GM23338 (cell line): ENCODE measurements at places on chromosomes 5 and 9.

GRCh38 chr5:73328640-73329039 is 119.9 kb downstream of the FOXD1 start:
- DNase-seq: no peak

- no peak for DNase-seq
Measured at GRCh38 chr5:150131978-150132694, 23.5 kb downstream of the PDGFRB start.

DNA sequence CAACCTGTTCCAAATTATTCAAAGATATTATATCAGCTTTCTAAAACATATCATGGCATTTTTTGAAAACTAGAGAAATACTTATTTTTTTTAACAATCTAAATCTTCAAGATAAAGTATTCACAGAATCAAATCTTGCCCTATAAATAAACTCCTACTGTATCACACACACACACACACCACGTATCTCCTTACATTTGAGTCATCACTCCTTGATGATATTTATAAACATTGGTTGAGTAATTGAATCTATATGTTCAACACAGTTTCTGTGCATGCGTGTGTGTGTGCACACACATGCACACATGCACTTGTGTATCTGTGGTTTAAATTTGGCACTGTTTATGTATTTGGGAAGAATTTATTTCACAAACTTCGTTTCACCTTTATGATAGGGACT is 1716.4 kb downstream of the EFNA5 start:
- DNase-seq: no peak

DNA sequence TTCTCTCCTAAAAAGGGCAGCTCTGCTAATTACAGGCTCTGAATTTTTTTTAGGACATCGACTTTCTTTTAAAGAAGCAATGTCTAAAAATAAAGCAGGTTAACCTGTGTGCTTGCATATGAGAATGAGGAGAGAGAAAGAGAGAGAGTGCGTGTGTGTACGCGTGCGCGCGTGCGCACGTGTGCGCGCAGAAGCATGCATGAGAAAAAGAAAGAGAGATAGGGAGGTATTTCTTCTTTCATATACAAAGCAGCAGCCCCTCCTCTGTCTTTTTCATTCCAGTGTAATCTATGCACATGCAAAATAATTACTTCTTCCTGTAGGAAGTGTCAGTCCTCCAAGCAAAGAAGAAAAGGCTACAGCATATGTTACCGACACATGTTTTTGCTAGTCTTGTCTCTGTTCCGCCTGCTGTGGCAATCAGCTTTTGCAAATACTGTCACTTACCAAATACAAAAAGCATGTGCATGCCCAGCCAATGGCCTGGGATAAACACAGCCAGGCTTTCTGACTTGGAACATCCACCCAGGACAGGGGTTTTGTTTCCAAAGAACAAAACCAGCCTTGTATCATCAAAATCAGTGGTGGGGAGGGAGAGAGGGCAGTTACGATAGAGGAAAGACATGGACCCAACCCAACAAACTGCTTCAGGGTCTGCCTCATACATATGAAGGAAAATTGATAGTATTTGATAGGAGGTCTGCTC is 252.3 kb upstream of the SLC24A2 start:
- no peak for DNase-seq

DNA sequence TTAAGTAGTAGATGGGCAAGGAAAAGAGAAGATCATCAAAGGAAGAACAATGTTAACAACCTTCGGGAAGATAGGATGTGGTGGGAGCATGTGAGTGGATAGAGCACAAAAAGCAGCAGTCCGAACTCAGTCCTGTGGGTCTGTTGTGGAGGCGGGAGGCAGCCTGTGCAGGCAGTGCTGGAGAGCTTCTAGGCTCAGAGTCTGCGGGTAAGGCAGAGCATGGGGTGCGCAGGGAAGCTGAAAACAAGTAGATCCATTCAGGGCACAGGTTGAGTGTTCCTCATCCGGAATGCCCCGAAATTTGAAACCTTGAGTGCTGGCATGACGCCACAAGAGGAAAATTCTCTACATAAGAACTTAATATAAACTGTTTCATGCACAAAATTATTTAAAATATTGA is 84.9 kb downstream of the PPIC start:
- peak; percentile 42 for DNase-seq

DNA sequence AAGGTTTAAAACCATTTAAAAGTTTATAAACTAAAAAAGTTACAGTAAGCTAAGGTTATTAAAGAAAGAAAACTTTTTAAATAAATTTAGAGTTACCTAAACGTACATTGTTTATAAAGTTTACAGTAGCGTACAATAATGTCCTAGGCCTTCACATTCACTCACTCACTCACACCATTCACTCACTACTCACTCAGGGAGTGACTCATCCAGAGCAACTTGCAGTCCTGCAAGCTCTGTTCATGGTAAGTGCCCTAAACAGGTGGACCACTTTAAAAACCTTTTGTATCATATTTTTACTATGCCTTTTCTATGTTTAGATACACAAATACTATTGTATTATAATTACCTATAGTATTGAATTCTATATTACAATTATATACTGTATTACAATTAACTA is 190.8 kb upstream of the RASA1 start:
- DNase-seq: no peak

DNA sequence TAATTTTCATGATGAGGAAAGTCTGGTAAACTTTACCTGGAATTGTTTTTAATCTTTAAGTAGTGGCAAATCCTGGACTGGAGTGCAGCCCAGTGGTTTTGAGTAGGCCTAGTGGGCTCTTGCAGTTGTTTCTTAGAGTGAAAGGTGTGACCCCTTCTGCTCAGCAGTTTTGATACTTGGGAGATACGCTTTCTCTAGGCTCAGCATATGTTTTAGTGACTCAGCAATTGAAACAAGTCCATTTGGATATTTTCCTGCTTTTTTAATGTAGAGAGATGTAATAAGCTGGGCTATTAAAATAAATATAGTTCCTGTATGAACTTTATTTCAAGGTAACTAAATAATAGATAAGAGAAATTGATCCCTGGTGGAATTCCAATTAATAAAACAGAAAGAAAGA is 6.0 kb downstream of the POLR3G start:
- DNase-seq: no peak

GRCh38 chr9:98329281-98329680 is 73.8 kb upstream of the TBC1D2 start:
- no peak for DNase-seq

GRCh38 chr5:1134478-1134877 is 22.6 kb upstream of the SLC12A7 start:
- DNase-seq: no peak

DNA sequence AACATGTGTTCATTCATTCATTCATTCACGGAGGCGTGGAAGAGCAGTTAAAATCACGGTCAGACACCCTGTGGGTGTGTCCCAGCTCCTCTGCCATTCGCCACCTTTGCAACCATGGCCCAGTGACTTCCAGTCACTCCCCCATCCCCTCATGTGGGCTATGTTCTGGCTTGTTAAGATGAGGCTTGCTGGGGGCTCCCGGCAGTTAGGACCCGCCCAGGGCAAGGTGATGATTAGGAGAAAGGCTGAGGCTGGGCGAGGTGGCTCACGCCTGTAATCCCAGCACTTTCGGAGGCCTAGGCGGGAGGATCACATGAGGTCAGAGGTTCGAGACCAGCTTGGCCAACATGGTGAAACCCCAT is 24.9 kb upstream of the PTGES start:
- no peak for DNase-seq

DNA sequence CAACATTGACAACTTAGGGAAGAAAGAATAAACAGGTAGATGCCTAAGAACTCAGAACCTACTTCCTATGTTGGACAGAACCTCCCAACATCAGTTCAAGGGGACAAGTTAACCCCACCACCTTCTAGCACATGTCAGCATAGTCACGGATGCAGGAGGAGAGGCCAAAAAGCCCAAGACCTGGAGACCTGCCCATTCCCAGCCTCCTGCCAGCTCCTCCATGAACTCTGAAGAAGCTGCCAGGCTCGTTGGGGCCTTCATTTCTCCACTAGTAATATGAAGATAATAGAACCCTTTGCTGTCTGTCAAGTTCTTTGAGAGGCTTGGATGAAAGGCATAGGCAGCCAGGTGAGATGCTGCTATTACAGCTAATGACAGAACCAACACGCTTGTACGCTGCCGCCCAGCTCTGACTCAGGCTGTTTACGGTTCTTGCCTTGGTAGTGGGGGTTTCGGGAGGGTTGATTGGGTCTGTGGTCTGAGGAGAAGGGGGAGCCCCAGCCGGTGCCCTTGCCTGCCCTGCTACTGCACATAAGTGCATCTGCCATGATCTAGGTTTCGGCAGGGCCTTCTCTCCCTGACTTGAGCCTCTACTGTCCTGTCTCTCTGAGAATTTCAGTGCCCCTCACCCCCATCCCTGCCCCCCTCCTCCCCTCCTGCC is 82.2 kb downstream of the NRG2 start:
- DNase-seq: no peak

GRCh38 chr9:30722065-30722464 is 1662.4 kb upstream of the ACO1 start:
- no peak for DNase-seq

DNA sequence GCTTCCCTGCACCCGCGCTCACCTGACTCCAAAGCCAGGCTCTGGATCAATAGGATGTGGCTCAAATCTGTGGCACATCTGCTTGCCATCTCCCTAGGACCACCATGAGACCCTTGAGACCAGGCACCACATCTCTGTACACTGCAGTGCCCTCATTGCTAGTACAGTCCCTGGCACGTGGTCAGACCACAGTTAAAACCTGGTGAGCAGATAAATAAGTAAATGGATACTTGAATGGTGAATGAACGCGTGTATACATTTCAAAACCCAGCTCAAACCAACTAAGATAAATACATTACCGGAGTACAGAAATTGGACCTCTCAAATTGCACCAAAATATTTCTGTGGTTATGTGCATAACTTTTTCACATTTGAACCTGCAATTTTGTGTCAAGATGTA is 221.2 kb upstream of the IRX4 start:
- DNase-seq: no peak
